Kidney epithelial cell (primary cell): ENCODE measurements at places on chromosomes 3 and 15.

DNA sequence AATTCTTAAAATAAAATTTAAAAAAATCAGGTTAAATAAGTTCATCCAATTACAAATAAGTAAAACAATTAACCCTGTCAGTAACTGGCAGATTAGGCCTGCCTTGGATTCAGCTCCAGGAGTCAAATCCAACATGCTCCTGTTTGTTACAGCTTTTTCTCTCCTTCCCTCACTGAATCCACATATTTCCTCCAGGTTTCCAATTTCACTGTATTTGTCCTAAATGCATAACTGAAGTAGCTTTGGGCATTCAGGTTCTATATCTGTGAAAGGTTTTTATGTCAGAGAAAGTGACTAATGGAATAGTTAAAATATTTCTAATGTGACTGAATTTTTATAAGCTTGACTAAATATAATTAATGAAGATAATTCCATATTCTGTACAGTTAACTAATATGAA is 79.7 kb downstream of the IFT80 start:
- DNase-seq, result no peak

- no peak for DNase-seq
Measured at GRCh38 chr3:139204728-139205127, 139.1 kb upstream of the MRPS22 start.

- no peak for DNase-seq
Measured at GRCh38 chr3:4447295-4447999, 19.6 kb downstream of the SUMF1 start.

DNA sequence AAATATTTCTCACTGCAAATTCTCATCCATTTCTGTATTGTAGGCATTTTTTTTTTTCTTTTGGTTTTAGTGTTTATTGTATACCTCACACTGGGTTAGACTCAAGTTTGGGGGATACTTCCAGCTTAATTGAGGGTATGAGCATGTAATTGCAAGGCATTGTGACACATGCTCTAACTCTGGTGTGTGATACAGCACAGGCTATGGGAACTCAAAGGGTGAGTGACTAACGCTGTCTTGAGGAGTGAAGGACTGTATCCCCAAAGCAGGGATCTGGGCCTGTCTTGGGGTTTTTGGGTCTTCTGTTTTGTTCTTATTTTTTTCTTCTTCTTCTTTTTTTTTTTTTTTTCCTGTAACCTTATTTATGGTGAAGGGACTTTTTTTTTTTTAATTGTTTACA is 26.9 kb downstream of the MAP2K1 start:
- DNase-seq, result no peak

DNA sequence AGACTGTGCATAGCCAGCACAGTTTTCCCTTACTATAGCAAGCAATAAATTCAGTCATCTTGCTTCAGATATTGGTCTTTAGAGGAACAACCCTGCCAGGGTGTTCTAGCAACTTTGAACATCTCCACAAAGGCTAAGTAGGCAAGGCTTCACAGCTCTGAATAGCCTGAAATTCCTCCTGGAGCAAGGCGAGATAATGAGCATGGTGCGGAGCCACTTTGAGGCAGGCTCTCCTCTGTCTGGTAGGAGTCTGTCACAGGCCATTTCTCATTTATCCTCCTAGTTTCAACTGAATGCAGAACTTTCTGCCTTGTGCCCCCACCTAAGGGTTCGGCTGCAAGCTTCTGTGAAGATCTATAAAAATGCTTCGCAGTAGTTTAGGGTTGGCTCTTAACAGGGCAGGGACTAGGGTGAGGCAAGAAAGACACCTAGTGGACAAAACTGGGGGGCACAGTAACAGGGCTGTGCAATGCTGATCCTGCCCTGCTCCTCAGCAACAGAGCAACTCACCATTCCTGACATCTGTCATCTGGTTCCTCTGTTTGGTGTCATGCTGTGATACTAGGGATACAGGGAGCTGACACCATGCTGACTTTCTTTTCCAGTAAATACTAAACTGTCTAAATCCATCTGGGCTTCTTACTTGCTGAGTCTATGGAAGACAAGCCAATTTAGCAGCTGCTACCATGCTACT is 16.6 kb upstream of the EHHADH start:
- no peak for DNase-seq

GRCh38 chr3:128281461-128282367 is 128.4 kb downstream of the EEFSEC start:
- DNase-seq, result no peak
